AG08395 (cell line): ENCODE measurements at places on chromosomes 6 and 20.

- DNase-seq: no peak
These were observed 36.3 kb upstream of the SLCO4A1 start for GRCh38 chr20:62606016-62606415.

- DNase-seq: no peak
These were observed 602 bp upstream of the HLA-DPB1 start for GRCh38 chr6:33075208-33075567.

GRCh38 chr6:42624601-42625000 lies 60.8 kb downstream of the UBR2 start:
- no peak for DNase-seq

DNA sequence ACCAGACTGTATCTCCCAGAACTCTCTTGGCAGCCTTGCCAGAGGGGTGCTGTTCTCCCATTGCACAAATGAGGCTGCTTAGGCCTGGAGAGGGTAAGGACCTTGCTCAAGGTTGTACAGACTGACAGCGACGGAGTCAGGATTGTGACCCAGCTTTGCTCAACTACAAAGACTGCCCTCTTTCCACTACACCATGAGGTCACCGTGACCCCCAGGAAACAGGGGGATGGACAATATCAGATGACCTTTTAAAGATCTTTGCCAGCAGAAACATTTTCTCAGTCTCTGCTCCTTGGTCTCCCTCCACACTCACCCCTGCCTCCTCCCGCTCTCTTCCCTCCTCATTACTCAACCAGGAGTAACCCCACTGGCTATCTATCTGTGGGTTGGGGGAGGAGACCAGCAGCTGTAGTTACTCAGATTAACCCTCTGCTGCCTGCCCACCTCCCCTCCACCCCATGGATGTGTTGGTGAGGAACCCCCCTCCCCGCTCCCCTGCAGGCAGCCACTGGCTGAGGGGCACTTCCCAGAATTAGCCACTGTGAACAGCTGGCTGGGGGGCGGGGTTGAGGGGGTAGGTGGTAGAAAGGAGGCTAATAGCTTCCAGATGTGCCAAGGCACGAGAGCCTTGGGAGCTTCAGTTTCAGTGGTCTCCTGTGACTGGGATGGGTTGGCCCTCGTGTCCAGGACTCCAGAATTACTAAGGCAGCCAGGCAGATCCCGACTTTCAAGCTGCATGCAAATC lies 26.9 kb upstream of the MRPS18A start:
- peak; percentile 25 for DNase-seq

- no peak for DNase-seq
These were observed 147.9 kb downstream of the RNGTT start for GRCh38 chr6:88815491-88815890.

GRCh38 chr20:45016089-45016671 lies 49.9 kb downstream of the STK4 start:
- no peak for DNase-seq

DNA sequence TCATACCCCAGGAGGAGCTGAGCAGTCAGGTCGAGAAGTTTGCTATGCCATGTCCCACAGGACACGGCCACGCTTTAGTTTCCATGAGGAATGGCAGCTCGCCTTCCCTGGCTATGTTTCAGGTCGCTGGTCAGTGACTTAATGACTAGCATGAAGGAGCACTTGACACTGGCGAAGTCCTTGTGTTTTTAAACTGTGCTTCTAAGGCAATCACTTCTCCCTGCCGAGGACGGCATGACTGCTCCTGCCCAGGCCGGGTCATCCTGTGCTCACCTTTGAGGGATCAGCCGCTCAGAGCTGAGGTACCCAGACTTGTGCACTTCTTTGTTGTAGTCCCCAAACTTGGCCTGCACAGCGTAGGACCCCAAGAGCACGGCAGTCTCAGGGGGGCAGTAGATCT lies 34.1 kb downstream of the EZR start:
- no peak for DNase-seq

- peak; percentile 36 for DNase-seq
These were observed 65.5 kb downstream of the ANKRD60 start for GRCh38 chr20:58162986-58163385.

GRCh38 chr6:166361077-166361429 lies 18.7 kb upstream of the SFT2D1 start:
- no peak for DNase-seq

- peak; percentile 85 for DNase-seq
These were observed 84.9 kb upstream of the TGM3 start for GRCh38 chr20:2210646-2211552.

DNA sequence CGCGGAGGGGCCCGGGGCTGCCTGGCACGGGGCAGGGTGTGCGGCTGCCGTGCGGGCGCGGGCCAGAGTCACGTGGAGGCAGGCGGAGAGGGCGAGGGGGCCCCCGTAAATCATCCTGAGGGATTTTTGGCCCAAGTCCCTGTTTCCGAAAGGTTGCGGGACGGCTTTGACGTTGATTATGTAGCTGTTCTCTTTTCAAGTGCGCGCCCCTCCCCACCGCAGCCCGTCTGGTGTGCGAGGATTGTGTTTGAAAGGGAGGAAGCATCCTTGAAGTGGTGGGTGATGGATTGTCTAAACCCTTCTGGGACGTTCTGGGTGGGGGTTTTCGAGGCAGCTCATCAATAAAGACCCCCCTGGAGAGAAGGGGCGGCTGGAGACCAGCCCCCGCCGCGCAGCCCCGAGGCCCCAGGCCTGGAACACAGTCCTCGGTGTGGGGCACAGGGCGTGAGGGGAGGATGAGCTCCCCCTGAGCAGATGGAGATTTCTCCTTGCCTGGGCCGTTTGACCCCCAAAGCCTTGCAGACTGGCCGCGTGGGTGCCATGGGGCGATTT lies 7.0 kb upstream of the FOXF2 start:
- no peak for DNase-seq

DNA sequence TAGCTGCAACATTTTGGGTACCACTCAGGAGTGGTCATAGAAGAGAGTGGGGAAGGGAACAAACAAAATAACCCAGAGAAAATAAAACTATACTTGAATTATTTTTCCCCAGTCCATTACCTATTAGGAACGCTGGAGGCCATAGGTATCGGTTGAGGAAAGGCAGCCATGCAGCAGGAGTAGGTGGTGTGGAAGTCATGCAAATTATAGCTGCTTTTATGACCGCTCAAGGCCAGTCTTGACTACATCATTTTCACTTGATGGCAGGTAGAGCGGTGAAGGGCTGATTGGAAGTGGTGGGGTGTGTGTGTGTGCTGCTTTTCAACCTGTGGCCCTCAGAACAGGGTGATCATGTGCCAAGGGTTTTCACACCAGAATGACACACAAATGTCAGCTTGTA lies 36.5 kb upstream of the KIF13A start:
- no peak for DNase-seq

DNA sequence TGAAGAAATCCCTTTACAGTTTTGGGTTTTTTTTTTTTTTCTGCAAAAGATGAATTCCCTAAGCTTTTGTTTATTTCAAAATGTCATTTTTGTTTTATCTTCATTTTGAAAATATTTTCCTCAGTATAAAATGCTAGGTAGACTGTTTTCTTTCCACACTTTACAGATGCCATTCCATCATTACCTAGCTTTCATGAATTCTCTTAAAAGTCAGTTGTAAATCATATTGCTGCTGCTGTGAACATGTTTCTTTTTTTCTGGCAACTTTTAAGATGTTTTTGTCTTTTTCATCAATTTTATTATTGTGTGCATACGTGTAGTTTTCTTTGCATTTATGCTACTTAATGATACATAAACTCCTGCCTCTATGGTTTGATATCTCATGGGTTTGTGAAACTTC lies 168.3 kb downstream of the FAXC start:
- DNase-seq: no peak

DNA sequence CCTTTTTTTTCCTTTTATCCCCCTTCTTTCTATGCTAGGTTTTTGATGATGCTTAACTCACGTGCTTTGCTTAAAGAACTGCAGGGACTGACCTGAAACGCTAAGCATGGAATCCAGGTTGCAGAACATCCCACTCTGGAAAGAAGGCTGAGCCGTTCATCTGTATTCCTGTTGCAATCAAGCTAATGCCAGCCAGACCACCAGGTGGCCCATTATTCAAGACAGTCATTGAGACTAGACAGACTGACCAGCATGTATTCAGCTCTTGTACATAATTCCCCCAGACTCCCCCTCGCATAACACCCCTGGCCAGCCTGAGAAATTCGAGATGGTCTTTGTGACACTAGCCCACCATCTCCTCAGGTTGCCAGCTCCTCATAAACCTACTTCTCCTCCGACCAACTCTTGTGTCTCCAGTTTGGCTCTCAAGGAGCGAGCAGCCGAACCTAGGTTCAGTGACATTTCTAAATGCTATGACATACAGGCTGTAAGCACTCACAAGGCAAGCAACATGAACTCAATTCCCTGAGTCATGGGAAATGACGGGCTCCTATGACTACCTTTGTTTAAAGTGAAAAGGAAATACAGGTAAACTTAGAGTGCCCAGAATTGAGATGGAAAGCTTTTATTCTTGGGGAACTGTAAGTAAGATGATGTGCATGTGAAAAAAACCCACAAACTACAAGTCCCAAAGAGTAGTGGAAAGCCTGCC lies 309.3 kb upstream of the CDYL start:
- DNase-seq: no peak

GRCh38 chr6:30960907-30961673 lies 20.3 kb downstream of the MUCL3 start:
- peak; percentile 45 for DNase-seq

- no peak for DNase-seq
These were observed 139.3 kb upstream of the FOXA2 start for GRCh38 chr20:22723659-22724058.

- DNase-seq: no peak
These were observed 3.8 kb upstream of the AFG1L start for GRCh38 chr6:108291091-108291490.

GRCh38 chr6:10194816-10195672 lies 219.8 kb downstream of the TFAP2A start:
- DNase-seq: no peak

DNA sequence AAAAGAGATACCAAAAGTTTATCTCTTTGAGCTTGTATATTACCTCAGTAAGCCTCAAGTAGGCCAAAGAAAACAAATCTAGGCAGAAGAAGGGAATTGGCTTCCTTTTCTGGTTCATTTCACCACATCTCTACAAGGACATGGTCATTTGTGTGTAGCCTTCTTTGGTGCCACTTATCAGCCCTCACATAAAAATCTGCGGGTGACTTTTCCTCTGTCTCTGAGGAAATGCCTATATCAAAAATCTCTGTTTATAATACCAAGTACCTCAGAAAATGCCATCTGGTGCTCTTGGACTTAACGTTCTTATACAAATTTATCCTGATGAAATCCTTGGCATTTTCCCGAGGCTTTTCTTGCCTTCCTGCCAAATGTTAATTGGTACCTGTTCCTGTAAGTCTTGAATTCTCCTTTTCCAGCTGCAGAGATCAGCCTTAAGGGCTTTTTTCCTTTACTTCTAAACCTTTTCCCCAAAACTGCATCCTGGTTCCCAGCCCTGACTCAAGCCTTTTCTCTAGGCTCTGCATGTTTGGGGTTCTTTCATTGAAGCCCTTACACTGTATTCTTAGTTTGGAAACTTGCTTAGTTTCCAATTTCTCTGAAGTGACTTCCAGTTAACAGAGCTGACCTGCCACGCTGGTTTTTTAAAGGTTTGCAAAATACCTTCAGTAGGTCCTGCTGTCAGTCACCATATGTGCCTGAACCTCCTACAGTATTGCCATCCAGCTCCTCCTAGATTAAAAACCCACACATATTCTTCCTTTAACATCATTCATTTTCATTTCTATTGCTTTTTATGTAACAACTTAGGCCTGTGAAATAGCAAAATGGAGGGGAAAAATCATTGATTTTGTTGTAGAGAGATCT lies 191.2 kb upstream of the PREP start:
- no peak for DNase-seq

GRCh38 chr20:43662943-43663655 lies 3.8 kb upstream of the MYBL2 start:
- peak; percentile 45 for DNase-seq

DNA sequence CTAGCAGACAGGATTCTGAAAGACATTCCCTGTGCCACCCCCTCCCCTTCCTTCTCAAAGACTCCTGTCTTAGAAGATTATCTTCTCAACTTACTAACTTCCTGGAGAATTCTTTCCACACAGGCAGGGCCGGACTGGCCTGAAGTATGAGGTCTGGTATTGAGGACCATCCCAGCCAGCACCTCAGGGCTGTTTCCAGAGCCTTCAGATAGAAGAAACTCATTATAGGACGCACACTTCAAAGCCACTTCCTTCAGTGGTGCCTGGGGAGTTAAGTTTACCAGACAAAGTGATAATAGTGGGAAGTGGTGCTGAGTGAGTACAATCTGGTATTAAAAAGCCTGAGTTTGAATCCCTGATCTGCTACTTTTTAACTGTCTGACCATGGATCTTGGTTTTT lies 15.6 kb downstream of the KCNS1 start:
- DNase-seq: no peak

GRCh38 chr20:44688053-44688625 lies 27.0 kb upstream of the CCN5 start:
- DNase-seq: no peak

DNA sequence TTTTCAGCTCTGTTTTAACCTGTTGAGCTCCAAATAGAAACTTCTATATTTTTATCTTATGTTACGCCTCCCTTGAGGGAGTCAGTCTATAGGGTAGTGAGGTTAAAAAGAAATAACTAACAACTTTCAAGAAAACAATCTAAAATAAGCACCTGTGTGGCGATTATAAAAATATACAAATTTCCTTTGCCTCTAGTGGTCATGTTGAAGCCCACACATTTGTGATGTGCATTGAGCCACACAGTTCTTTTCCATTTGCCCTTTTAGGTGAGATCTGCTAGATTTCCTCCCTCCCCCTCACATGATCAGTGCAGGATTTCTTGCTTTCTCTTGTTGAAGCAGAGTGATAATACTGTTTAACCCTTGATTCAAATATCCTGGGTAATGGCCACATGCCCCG lies 84.2 kb downstream of the MYB start:
- no peak for DNase-seq

GRCh38 chr6:157116426-157116825 lies 206.9 kb downstream of the TMEM242 start:
- no peak for DNase-seq

DNA sequence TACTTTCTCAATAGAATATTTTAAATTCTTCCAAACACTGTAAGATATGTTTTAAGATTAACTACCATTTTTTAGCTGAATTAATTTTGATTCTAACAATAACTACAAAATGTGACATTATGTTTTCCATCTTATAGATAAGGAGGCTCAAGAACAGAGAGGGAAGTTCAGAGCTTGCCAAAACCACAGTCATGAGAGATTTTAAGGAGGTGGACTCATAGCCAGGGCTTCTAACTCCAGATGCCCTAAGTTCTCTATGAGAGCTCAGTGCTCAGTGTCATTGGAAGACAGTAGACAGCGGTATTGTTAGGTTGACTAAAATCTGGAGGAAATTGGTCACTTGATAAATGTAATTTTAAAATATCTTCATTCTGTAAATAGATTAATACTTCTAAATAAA lies 144.2 kb downstream of the PACRG start:
- DNase-seq: no peak

- DNase-seq: peak; percentile 33
These were observed 1.2 kb downstream of the ABHD12 start for GRCh38 chr20:25389401-25389857.
